ENCODE measurements at places on chromosomes 12 and 14.

- no peak for DNase-seq
Observed at GRCh38 chr12:61538951-61539350, 721.3 kb upstream of the USP15 start.

DNA sequence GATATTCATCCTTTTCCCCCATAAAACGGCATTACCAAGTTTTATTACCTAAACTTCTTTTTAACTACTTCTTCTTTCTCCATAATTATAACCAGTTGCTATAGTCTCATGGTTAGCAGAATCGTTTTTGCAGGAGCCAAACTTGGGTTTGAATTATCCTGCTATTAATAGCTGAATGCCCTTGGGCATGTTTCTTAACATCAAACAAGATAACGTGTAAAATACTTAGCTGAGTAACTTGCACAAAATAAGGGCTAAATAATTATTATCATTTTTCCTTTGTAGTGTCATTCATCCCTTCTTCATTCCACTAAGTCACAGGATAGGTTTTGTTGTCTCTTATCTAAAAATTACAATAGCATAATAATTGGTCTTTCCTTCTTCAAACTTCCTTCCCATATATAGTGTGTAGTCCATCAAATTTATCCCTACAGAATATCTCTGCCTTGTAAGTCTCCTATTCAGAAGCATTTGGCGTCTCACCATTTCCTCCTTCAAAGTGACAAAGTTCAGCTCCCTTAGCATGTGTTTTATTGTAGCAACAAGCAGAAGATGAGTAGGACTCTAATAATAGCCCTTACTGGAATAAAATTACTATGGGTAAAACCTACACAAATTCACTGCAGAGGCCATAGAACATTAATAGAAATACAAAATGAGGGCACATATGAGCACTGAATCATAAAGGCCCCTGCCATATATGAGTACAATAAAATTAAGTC lies 63.8 kb downstream of the FAR2 start:
- DNase-seq, result no peak

DNA sequence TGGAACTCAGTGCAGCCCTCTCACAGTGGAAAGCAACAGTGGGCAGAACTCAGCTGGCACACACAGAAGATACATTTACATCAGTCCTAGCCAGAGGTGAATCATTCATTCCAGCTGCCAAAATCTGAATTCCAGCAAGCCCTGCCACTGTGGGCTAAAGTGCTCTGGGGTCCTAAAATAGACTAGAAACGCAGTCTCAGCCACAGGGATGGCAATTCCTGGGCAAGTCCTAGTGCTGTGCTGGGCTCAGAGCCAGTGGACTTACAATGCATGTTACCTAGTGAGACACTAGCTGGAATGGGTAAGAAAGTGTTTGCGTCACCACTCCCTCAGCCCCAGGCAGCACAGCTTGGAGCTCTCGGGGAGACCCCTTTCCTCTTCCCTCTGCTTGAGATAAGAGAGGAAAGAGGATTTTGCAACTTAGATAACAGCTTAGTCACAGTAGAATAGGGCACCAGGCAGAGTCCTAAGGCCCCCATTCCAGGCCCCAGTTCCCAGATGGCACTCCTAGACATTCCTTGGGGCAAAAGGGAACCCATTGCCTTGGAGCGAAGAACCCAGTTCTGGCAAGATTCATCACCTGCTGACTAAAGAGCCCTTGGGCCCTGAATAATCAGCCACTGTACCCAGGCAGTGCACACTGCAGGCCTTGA lies 592.9 kb downstream of the FSCB start:
- DNase-seq, result no peak

GRCh38 chr14:91078095-91078737 lies 17.8 kb upstream of the RPS6KA5 start:
- DNase-seq, result peak; percentile 20

DNA sequence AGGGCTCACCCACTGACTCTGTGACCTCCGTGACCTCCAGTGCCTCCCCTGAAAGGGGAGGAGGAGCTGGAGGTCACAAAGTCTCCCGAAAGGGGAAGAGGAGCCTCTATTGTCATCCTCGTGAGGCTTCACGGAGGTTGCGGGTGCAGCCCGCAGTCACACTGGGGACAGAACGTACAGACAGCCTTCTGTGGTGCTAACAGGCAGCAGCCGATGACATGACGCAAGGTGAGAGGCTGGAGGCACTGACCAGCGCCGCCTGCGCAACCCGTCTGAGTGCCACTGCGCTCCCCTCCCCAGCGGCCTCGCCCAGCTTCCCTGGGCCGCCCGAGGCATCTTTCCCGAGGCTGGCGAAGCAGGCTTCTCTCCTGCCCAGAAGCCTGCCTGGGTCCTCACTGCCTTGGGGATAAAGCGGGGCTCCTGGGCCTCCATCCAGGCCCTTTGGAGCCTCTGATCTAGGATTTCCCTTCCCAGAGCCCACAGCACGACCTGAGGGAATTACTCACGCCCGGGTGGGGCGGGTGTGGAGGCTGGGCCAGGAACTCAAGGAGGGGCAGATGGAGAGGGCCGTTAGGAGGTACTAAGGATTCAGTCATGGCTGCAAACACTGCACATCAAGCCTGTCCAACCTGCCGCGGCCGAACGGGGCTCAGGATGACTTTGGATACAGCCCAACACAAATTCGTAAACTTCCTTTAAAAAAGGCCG lies 12.3 kb upstream of the LBHD2 start:
- no peak for DNase-seq

- no peak for DNase-seq
Observed at GRCh38 chr14:104883681-104884361, 18.8 kb downstream of the CEP170B start.

Data from activated naive CD8-positive, alpha-beta T cell treated with anti-CD3 and anti-CD28 coated beads, Interleukin-2, amount 50 U/mL, for 16 hours (primary cell).